Bronchial smooth muscle cell (primary cell): ENCODE measurements at places on chromosomes 12 and 14. TPM values are rescaled to one million over a fixed set of nuclear protein-coding genes. Genes with fewer than 3 reads are reported as not detected.

The LTB4R2 gene
- 1.9 and 2.7 TPM in 2 replicates for total RNA-seq

The SENP1 gene
- 7.1 and 8.8 TPM in 2 replicates for total RNA-seq

The KRT3 gene
- total RNA-seq = not detected in 2 replicates

The AKAP6 gene
- under 0.01 and 0.95 TPM in 2 replicates for total RNA-seq

The WSCD2 gene
- not detected in 2 replicates for total RNA-seq

The CNTN1 gene
- total RNA-seq = 0.34 and 0.63 TPM in 2 replicates

The BHLHE41 gene
- total RNA-seq = 2.0 TPM in 2 replicates

The RERG gene
- not detected in 2 replicates for total RNA-seq

The CHGA gene
- total RNA-seq = 0.16 TPM in 1 of 2 replicates, not detected in the other

The KLRG1 gene
- 0.34 and 0.47 TPM in 2 replicates for total RNA-seq

The PRKD1 gene
- total RNA-seq = 8.4 and 9.5 TPM in 2 replicates

The FOXJ2 gene
- 2.9 and 3.6 TPM in 2 replicates for total RNA-seq

The COX8C gene
- not detected in 2 replicates for total RNA-seq

The C12orf54 gene
- total RNA-seq = not detected in 2 replicates

The PDZRN4 gene
- under 0.01 TPM in 1 of 2 replicates, not detected in the other for total RNA-seq

The ASCL4 gene
- total RNA-seq = not detected in 2 replicates
